Neural cell (in vitro differentiated cells): ENCODE measurements at places on chromosomes 11 and 22. TPM values are rescaled to one million over a fixed set of nuclear protein-coding genes. Genes with fewer than 3 reads are reported as not detected.

Gene SPDYC
- not detected in 2 replicates for polyA plus RNA-seq

Gene CCDC81
- polyA plus RNA-seq = 1.0 and 2.5 TPM in 2 replicates

Gene OR5A2
- polyA plus RNA-seq = not detected in 2 replicates

Gene KCNK4
- 0.60 and 1.0 TPM in 2 replicates for polyA plus RNA-seq

Gene SLC6A5
- not detected in 2 replicates for polyA plus RNA-seq

Gene SDF2L1
- polyA plus RNA-seq = 11.0 and 11.6 TPM in 2 replicates

Gene OR10D3
- polyA plus RNA-seq = not detected in 2 replicates

Gene PANX2
- 3.4 and 6.4 TPM in 2 replicates for polyA plus RNA-seq

Gene OR9Q2
- polyA plus RNA-seq = not detected in 2 replicates

Gene OR5A1
- polyA plus RNA-seq = not detected in 2 replicates

Gene FAM227A
- 14.0 and 16.9 TPM in 2 replicates for polyA plus RNA-seq

Gene STK33
- polyA plus RNA-seq = 11.3 and 13.9 TPM in 2 replicates

Gene MRPL17
- polyA plus RNA-seq = 23.0 and 28.3 TPM in 2 replicates

Gene ACTN3
- polyA plus RNA-seq = not detected in 2 replicates

Gene OR52I1
- not detected in 2 replicates for polyA plus RNA-seq

Gene POTEH
- polyA plus RNA-seq = not detected in 2 replicates

Gene ENDOD1
- 3.1 and 4.9 TPM in 2 replicates for polyA plus RNA-seq

Gene TH
- polyA plus RNA-seq = 3.6 and 10.9 TPM in 2 replicates

Gene SYCE3
- not detected in 2 replicates for polyA plus RNA-seq

Gene ARHGAP20
- 1.2 and 1.8 TPM in 2 replicates for polyA plus RNA-seq

Gene SAA4
- polyA plus RNA-seq = 0.58 TPM in 1 of 2 replicates, not detected in the other

Gene GSTT2B
- polyA plus RNA-seq = 1.3 TPM in 1 of 2 replicates, not detected in the other

Gene HTR3B
- polyA plus RNA-seq = not detected in 2 replicates

Gene OR52A1
- not detected in 2 replicates for polyA plus RNA-seq

Gene RIN1
- polyA plus RNA-seq = 1.4 and 4.2 TPM in 2 replicates

Gene GPR83
- 0.37 and 0.74 TPM in 2 replicates for polyA plus RNA-seq

Gene SLC37A4
- polyA plus RNA-seq = 23.5 and 25.8 TPM in 2 replicates

Gene PANX3
- polyA plus RNA-seq = not detected in 2 replicates

Gene SYT7
- polyA plus RNA-seq = 14.0 and 21.8 TPM in 2 replicates

Gene OR6A2
- polyA plus RNA-seq = 0.05 TPM in 1 of 2 replicates, not detected in the other

Gene IL17REL
- polyA plus RNA-seq = not detected in 2 replicates

Gene MCM5
- polyA plus RNA-seq = 6.9 and 7.2 TPM in 2 replicates

Gene RELA
- 19.3 and 19.5 TPM in 2 replicates for polyA plus RNA-seq

Gene ARHGAP8
- 3.0 and 5.0 TPM in 2 replicates for polyA plus RNA-seq

Gene ADM
- polyA plus RNA-seq = 0.30 and 1.6 TPM in 2 replicates

Gene BLID
- polyA plus RNA-seq = not detected in 2 replicates

Gene ARHGAP42
- 0.20 and 0.64 TPM in 2 replicates for polyA plus RNA-seq

Gene INPPL1
- polyA plus RNA-seq = 1.5 and 2.0 TPM in 2 replicates

Gene TSSK2
- polyA plus RNA-seq = 0.26 TPM in 1 of 2 replicates, not detected in the other

Gene GLYATL1
- 0.64 and 0.84 TPM in 2 replicates for polyA plus RNA-seq

Gene KRTAP5-2
- not detected in 2 replicates for polyA plus RNA-seq

Gene BAIAP2L2
- 1.2 and 2.3 TPM in 2 replicates for polyA plus RNA-seq

Gene PIWIL4
- 1.3 and 2.9 TPM in 2 replicates for polyA plus RNA-seq

Gene TTC28
- 14.8 and 18.4 TPM in 2 replicates for polyA plus RNA-seq

Gene SYTL2
- polyA plus RNA-seq = 2.3 and 4.5 TPM in 2 replicates

Gene CEP57
- 155 and 184 TPM in 2 replicates for polyA plus RNA-seq

Gene HPS5
- polyA plus RNA-seq = 28.5 and 37.0 TPM in 2 replicates

Gene OR51T1
- not detected in 2 replicates for polyA plus RNA-seq

Gene TRIM29
- polyA plus RNA-seq = 0.56 and 0.82 TPM in 2 replicates

Gene TMPRSS4
- polyA plus RNA-seq = not detected in 2 replicates

Gene IGF2
- not detected in 2 replicates for polyA plus RNA-seq

Gene NOL12
- polyA plus RNA-seq = 77.5 and 90.0 TPM in 2 replicates

Gene DRD2
- 0.24 and 1.5 TPM in 2 replicates for polyA plus RNA-seq

Gene TMEM191B
- polyA plus RNA-seq = 41.5 and 47.9 TPM in 2 replicates
